ENCODE measurements at places on chromosomes 7 and 10.
A peak's percentile ranks its signal among the peaks of the same experiment; 100 is the strongest.

DNA sequence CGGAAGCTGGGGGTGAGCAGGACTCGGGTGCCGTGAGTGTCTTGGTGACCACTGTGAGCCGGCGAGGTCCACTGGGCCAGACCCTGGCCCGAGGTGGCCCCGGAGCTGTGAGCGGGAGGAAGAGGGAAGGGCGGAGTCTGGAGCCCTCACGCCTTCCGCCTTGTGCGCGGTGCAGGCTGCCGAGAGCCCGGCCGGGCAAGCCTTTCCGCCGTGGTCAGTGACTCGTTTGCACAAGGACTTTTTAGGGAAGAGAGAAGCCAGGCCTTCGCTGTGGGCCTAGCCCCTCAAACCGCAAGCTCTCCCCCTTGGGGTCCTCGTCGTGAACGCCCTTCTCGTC lies 40.9 kb upstream of the ZNF32 start:
- peak; percentile 73 for DNase-seq

DNA sequence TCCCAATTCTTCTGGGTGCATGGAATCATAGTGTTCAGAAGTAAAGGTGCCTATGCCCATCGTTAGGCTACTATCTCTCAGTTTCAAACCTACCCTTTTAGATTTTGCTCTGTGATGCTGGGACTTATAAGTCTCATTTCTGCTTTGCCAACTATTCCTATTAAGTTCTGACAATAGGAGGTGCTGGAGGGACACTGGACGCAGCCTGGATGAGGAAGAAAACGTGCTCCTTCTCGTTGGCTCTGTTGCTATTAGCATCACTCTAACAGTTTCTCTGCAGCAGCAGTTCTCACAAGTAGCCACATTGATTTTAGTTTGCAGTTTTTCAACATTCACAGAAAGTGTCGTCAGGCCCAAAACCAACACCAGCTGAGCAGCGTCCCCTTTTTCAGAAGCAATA lies 72.4 kb downstream of the ABCC2 start:
- DNase-seq: no peak

DNA sequence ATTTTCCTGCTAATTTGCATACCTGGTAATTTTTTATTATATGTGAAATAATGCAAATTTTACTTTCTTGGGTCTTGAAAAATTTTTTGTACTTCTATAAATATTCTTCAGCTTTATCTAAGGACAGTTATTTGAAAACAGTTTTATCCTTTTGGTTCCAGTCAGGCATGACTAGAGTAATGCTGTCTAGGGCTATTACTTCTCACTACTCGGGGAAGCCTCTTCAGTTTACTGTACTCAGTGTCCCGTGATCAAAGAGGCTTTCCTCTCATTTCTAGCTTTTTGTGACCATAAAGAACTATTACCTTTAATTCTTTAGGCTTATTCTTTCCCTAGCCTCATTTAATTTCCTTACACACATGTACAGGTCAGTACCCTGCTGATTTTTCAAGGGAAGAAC lies 153.8 kb upstream of the HDAC9 start:
- DNase-seq: no peak

DNA sequence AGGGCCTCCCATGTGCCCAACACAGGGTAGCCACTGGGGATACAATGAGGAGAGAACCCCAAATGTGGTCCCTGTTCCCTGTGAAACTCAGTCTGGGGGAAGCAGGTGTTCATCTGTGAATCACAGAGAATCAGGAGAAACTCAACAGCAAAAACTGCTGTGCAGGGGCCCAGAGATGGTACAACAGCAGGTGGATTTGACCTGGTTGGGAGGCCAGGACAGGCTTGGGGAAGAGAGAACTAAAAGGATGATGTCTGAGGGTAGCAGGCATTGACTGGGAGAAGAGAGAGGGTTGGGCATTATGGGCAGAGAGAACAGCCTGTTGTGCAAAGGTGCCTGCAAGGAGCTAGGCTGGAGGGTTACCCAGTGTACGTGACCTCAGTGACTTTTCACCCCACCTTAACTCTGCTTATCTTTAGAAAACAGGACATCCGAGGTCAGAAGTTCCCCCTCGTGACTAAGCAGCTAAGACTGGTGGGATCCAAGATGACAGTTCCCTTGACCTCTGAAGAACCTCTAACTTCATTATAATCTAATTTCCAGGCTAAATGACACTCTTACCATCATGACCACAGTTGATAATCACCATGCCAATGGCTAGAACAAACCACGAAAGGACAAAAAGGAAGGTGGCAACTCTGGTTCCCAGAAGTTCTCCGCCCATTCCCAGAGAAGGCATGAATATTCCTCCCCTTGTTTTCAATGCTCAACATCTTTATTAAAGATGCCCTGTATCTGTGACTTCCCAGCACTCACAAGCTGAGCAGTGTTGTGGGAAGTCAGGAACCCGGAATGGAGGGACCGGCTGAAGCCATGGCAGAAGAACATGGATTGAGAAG lies 5.1 kb upstream of the ADAMTS14 start:
- DNase-seq: no peak

DNA sequence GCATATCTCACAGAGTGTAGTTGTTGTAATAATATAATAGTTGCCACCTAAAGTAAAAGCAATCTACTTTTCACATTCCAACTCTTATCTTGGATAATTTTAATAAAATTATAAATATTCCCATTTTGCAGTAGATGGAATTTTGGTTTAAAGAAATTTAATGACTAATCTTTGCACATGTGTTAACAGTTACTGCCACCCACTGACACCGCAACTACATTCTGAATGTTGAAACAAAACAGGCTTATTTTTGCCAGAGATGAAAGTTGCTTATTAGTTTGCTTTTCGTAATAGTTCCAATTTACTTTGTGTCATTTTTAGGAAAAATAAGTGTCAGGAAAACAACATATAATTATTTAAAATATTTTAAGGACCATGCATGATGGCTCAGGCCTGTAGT lies 557.5 kb upstream of the PCDH15 start:
- no peak for DNase-seq

DNA sequence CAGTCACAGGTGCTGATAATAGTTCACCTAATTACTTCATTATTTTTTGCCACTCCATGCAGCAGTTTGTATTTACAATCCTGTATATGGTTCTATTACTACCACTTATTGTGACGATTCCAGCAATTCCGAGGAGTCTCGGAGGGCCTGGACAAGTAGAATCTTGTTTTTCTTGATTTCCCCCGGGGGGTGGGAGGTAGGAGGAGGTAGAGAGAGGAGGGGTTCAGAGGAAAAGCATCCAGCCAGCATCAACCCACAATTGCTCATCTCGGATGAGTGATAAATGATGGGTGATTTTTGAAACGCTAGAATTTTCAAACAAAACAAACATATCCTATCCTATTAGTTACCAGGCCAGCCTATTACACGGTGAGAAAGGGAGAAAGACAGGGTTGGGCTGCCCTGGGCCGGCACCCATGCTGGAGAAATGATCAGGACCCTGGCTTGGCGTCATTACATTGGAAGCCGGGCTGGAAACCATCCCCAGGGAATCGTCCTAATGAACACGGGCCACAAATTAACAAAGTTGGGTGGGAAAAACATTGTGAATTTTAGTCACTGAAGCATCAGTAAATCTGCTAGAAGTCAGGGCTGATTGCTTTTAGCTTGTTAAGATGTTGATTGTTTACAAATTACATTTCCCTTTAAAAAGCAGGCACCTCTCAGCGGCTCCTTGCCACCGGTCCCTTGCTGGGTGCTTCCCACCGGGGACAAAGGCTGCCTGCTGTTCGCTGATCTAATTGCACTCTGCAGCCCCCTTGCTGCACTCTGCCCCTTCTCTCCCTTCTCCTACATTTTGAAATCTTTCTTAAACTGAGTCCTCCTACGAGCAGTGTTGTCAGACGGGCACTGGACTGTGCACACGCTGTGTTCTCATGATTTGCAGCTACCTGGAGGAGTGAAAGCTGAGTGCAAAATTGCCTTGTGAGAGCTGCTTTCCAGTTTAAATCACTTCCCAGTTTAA lies 95.5 kb downstream of the FAM204A start:
- DNase-seq: no peak

- DNase-seq: no peak
Measured at GRCh38 chr10:109156396-109156795, 766.9 kb downstream of the XPNPEP1 start.

- DNase-seq: peak; percentile 43
Measured at GRCh38 chr10:8061274-8062211, 7.1 kb downstream of the GATA3 start.

GRCh38 chr7:77258014-77258413 lies 58.4 kb upstream of the FGL2 start:
- DNase-seq: no peak

DNA sequence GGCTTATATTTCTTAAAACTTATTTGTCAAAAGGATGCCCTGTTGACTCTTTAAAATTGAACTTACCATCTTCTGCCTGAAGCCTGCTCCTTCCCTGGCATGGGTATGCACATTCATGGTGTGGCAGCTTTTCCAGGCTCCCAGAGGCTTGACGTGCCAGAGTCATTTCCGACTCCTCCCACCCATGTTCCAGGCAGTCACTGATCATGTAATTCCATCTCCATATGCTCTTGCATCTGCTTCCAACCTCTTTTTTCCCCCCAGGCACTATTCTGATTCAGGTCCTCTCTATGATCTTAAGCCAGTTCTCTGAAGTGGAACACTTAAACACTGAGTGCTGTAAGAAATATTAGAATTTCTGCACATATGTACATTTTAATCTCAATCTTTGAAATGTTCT lies 82.2 kb downstream of the CFAP58 start:
- no peak for DNase-seq

- no peak for DNase-seq
Measured at GRCh38 chr7:46360296-46360695, 439.2 kb upstream of the IGFBP3 start.

DNA sequence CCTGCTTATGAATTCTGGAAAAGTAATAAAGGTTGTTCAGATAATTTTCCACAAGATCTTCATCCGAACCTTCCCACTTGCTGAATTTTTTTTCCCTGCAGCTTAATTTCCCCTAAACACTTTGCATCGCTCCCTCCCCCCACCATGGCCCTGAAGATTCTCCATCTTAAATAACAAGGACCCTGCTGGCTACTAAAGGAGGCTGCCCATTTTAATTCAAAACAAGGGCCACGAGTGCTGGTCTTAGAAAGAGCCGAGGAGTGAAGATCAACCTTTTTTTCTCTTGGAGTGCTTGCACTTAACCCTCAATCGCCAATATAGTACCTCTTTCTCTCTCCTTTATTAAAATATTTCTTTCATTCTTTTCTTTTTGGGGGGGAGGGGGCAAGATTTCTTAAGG lies 9.2 kb upstream of the SP8 start:
- no peak for DNase-seq

GRCh38 chr10:98168766-98169165 lies 34.3 kb downstream of the R3HCC1L start:
- DNase-seq: no peak

All from GM13977 (cell line).